ENCODE measurements at places on chromosomes 3 and 15.

- no peak for DNase-seq
Observed at GRCh38 chr3:165748094-165748493, 89.1 kb downstream of the BCHE start.

GRCh38 chr15:67744331-67745072 is 80.8 kb upstream of the SKOR1 start:
- DNase-seq = no peak

GRCh38 chr3:186152889-186153292 is 44.0 kb upstream of the ETV5 start:
- no peak for DNase-seq

- no peak for DNase-seq
Observed at GRCh38 chr3:135991621-135992020, 26.1 kb downstream of the PPP2R3A start.

DNA sequence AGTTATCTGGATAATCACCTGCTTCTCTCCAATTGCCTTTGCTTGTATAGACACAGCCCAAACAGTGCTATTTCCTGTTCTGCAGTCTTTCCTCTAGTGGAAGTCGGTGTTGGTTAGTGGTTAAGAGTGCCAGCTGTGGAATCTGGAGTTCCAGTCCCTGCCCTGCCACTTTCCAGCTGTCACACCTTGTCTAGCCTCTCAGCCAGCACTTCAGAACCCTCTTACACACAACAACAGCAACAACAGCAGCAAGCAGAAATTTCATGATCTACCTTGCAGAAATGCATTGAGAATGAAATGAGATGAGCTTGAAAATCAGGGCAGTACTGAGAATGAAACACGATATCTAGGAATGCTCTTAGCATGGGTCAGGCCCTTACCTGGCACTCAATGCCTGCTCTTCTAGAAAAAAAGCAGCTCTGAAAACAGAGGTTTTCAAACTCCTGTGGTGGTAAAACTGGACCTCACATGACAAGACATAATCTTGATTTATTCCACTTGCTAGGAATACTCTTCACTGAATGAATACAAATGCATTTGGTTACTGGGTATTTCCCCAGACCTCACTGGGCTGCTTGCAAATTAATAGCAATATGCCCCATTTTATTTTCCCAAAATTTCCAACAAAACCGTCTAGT is 3.3 kb upstream of the WNT5A start:
- no peak for DNase-seq

DNA sequence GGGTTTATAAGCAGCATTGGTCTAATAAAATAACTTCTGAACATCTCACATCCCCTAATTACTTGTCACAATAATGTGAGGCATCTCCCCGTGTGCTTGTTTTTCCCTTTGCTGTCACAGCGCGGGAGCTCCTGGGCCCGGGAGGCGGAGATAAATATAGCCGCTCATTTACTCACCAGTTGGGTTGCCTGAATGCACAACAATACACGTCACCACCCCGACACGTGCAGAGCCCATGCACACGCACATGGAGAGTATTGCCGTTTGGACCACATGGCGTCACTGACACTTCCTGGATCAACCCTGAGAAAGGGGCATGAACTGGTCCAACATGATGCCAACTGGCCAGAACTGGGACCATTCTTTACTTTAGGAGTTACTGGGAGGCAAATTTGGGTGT is 76.2 kb downstream of the MRPL46 start:
- DNase-seq = no peak

- no peak for DNase-seq
Observed at GRCh38 chr15:88518903-88519302, 27.6 kb downstream of the DET1 start.

GRCh38 chr3:142863010-142863817 is 25.7 kb downstream of the PCOLCE2 start:
- no peak for DNase-seq

DNA sequence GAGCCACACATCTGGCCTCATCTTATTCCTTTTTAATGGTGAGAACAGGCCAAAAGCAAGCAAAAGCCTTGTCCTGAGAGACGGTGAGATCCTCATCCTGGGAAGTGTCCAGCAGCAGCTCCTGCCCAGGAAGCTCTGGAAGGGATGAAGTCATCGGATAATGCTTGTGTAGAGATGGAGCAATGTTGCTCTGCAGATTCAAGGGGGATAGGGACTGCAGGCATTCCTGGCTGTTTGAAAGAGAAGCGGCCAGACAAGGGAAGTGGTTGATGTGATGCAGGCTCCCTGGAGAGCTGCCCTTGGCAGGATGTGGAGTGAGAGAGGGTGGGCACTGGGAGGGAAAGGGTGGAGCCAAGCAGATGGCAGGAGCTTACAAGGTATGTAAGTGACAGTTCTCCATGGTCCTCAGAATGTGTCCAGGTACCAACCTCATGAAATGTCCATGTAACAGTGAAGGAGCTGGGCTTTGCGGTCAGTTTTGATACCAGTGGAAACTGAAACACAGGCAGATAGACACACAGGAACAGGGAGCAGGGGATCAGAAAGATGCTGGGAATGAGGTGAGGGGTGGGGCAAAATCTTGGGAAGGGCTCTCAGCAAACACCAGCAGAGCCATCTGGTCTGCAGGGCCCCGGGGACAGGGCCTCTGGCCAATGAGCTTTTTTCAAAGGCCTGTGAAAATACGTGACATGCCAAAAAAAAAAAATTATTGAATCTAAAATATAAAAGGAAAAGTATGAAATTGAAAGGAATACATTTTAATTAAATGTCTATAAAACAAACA is 32.2 kb upstream of the LACTB start:
- no peak for DNase-seq

GRCh38 chr3:30198162-30198561 is 408.2 kb upstream of the TGFBR2 start:
- no peak for DNase-seq

DNA sequence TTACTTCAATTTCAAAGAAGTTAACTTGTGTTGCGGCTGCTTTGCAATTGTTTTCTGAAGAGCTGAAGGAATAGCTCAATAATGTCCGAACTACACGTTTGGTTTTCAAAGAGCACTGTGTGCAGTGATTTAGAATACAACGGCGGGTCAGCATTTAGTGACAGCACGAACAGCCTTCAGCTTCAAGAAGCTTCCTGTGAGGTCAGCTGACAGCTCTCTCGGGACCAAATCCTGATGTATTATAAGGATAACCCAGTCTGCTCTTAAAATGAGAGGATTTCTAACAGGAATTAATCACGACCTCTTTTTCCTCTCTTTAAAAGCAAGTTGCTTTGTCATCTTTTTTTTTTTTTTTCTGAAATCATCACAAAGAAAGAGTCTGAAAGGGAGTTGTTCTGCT is 97.9 kb upstream of the UNC13C start:
- DNase-seq = no peak

GRCh38 chr15:101320501-101321052 is 25.5 kb upstream of the SNRPA1 start:
- peak; percentile 55 for DNase-seq

DNA sequence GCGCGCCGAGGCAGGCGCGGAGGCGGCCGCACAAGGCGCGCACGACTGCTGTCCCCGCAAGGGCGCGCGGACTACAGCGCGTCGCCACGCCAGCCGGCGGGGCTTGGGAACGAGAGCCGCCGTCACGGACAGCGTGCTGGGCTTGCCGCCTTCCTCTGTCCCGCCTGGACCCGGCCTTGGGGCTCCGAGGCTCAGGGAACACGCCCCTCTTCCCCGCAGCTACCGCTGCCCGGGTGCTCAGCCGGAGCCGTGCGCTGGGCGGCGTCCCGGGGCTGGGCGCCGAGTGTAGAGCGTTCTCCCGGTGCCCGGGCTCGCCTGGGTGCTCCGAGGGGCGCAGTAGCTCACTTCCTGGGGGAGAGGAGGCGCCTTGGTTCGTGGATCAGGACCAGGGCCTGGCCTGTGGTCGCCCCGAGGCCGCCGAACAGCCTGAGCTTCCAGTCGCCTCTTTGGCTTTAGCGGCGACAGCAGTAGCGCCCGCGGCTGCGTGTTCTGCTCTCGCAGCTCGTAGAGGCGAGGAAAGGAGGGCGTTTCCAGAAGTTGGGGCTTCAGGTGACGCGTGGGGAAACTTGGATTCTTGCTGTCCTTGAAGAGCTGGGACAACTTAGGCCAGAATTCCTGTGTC is 226.7 kb upstream of the C2CD4B start:
- peak; percentile 35 for DNase-seq

DNA sequence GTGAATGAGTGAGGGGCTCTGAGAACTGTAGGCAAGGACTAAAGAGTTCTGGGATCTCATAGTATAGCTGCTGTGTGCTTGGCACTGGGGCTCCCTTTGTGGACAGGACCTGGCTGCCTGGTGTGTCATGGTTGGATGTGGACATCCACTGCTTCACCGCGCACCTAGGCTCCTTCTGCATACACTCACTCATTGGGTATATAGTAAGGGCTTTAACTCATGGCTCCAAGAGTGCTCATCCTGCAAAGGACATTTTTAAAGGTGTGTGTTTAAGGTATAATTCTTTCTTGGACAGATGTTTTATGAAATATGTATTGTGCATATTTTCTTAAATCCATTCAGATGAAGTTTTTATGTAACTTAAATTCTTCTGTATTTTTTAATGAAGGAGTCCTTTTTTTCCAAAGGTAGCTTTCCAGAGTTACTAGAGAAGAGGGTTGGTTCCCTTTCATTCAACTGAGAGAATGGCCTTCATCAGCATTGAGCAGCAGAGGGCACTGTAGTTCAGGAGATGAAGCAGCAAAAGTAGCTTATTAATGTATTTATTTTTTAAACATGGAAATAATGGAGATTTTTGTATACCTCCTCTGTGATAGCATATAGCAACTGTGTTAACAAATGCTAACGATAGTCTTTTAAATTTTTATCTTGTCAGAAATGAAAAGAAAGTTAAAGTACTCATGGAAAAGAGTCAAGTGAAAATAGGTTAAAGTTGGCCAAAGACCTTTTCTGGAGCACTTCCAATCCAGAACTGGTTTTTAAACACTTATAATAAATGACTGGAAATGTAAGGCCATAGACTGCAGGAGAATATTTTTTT is 25.2 kb downstream of the OXNAD1 start:
- DNase-seq = peak; percentile 58

DNA sequence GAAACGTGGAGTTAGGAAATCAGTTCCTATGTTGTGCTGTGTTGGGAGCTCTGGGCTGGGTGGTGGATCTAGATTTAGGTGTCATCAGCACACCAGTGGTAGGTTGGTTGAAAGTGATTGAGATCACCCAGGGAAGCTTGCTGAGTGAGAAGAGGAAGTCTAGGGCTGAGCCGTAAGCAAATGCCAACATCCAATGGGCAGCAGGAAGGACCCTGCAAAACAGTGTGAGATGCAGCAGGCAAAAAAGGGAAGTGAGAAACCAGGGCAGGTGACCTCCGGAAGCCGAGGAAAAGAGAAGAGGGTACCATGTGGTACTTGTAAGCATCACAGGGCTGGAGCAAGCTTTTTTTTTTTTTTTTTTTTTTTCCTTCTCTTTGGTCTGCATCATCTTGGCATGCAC is 15.9 kb upstream of the COPG1 start:
- DNase-seq = no peak

DNA sequence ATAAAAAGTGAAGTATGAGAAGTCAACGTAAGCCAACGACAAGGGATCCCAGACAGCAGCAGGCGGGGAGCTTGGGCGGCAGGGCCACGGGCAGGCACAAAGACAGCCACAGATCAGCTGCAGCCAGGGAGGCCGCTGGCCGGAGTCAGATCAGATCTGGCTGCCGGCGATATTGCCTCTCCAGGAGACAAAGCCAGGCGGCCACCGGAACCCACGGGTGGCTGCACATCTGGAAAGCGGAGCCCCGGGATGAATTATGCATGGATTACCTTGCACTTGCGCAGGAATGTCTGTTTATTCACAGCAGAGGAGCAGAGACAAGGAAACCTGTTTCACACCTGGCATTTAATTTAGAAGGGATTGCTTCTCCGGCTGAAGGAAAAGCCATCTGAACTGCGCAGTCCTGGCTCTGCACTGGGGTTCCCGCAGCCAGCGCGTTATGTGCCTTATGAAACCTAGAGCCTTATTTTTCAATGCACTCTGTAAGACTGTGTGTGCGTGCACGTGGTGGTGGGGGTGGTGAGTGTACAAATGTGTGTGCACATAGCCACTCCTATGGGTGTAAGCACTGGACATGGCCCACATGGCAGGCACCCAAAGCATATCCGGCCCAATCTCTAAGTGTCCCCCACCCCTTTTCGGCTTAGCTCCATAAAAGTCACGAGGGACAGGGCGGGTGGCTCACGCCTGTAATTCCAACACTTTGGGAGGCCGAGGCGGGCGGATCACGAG is 427.8 kb upstream of the MCTP2 start:
- DNase-seq = no peak

DNA sequence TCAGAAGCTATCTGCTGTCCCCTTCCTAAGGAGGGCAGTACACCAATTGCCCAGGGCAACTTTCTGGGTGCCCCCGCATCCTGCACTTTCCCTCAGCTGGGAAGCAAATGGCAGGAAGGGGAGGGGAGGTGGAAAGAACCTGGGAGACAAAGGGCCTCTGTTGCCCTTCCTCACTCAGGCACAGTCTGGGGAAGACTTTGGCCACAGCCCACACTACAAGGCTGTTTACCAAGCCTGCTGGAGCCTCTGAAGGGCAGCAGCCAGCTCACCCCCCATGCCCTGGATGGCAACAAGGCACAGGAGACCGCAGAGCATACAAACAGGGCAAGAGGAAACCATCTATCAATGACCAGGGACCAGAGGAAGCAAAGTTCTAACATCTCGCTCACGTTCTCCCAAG is 42.4 kb downstream of the ARRDC4 start:
- DNase-seq = no peak

DNA sequence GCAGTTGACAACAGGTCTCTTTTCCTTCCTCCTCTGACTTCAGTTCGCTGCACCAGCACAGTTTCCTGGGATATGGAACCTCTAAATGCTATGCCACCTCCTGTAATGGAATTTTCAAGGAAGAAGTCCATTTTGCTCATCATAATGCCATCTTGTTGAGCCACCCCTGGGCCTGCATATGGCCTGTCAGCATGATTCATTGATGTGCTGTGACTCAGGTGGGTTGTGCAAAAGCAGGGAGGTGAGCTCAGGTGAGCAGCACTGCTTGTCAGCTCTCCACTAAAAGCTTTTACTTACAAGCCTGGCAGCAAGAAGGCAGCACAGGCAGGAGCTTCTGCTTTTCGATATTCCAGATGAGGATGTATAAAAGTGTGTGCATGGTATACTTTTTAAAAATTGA is 247.1 kb upstream of the LMCD1 start:
- DNase-seq = no peak

DNA sequence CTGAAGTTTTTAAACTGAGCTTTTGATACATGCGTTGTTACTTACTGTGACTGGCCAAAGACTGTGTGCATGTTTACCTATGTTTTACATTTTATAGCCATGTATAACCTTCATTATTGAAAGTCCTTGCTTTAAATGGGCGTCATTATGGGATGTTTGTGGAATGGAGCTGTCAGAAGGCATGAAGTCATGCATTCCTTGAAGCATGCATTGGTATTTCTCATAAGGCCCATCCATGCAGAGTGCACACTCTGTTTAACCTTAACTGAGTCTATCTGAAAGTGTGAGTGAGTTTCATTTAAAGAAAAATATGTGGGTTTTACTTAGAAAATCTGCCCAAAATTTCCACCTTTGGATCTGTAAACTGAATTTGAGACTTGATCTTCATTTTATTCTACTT is 51.1 kb downstream of the PSMD6 start:
- no peak for DNase-seq
